ENCODE measurements at places on chromosomes 4 and X.

- no peak for DNase-seq
Observed at GRCh38 chr4:26093551-26093950, 179.5 kb downstream of the SMIM20 start.

GRCh38 chr4:54863571-54864255 is 206.0 kb downstream of the KIT start:
- DNase-seq = no peak

GRCh38 chrX:122850326-122850725 is 333.8 kb upstream of the GRIA3 start:
- no peak for DNase-seq

GRCh38 chr4:39032218-39033085 is at the start of gene TMEM156:
TMEM156 (minus strand) TSS chr4:39032409; CDS start chr4:39032313, 96 bp downstream.
- DNase-seq = no peak

GRCh38 chr4:94804650-94805049 is 46.9 kb downstream of the BMPR1B start:
- DNase-seq = no peak

- no peak for DNase-seq
Observed at GRCh38 chrX:84717343-84717742, 215.1 kb upstream of the HDX start.

- DNase-seq = no peak
Observed at GRCh38 chr4:29588617-29589016, 1131.6 kb upstream of the PCDH7 start.

DNA sequence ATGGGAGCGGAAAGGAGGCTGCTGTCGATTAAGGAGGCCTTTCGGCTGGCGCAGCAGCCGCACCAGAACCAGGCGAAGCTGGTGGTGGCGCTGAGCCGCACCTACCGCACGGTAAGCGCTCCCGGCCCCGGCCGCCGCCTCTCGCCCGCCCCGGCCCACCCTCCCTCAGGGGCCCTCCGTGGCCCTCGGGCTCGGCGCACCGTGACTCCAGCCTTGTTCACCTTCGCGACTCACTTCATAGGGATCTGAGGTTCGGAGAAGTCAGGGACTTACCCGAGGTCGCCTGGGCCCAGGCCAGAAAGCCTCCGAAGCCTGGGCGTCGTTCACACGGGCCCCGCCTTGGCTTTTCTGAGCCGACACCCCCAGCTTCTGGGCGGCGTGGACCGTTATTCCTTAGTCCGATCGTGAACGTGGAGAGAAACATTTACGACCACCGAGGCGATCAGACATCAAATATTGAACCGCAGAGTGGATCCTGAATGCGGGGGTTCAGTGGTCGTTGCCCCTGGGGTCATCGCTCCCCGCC is 362 bp downstream of the NCAPG start:
- DNase-seq = no peak

- no peak for DNase-seq
Observed at GRCh38 chr4:72809208-72809607, 240.2 kb upstream of the ADAMTS3 start.

- no peak for DNase-seq
Observed at GRCh38 chr4:186844059-186844681, 120.5 kb upstream of the FAT1 start.

GRCh38 chr4:40585201-40585799 is 44.4 kb downstream of the RBM47 start:
- DNase-seq = no peak

GRCh38 chr4:109820563-109820962 is 5.0 kb downstream of the GAR1 start:
- no peak for DNase-seq

GRCh38 chr4:74315376-74315775 is 7.1 kb downstream of the EPGN start:
- DNase-seq = no peak

DNA sequence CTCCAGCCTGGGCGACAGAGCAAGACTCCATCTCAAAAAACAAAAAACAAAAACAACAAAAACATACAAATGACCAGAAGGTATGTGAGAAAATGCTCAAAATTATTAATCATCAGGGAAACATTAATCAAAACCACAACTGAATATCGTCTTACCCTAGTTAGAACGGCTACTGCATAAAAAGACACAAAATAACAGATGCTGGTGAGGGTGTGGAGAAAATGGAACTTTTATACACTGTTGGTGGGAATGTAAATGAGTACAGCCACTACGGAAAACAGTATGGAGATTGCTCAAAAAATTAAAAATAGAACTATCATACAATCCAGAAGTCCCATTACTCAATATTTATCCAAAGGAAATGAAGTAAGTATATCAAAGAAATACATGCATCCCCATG is 27.3 kb downstream of the IQCM start:
- no peak for DNase-seq

Data from activated CD4-positive, alpha-beta T cell treated with anti-CD3 and anti-CD28 coated beads, Interleukin-2, amount 50 U/mL, for 4 hours (primary cell).